ENCODE measurements at places on chromosomes 11 and 22.

DNA sequence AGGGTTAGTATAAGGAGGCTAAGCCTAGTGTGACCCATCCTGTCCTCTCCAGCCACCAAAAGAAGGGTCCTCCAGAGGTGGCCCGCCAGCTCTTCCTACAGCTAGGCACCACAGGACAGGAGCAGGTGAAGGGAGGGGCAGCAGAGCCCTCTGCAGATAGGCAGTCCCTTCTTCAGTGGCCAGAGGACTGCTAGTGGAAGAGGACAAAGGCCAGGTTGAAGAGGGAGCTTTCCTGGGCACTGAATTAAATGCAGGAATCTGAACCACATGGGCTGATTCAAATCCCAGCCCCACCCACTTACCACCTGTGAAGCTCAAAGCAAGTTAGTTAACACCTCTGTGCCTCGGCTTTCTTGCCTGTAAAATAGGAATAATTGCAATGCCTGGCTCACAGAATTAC lies 409.5 kb downstream of the NXPE2 start:
- no peak for DNase-seq

DNA sequence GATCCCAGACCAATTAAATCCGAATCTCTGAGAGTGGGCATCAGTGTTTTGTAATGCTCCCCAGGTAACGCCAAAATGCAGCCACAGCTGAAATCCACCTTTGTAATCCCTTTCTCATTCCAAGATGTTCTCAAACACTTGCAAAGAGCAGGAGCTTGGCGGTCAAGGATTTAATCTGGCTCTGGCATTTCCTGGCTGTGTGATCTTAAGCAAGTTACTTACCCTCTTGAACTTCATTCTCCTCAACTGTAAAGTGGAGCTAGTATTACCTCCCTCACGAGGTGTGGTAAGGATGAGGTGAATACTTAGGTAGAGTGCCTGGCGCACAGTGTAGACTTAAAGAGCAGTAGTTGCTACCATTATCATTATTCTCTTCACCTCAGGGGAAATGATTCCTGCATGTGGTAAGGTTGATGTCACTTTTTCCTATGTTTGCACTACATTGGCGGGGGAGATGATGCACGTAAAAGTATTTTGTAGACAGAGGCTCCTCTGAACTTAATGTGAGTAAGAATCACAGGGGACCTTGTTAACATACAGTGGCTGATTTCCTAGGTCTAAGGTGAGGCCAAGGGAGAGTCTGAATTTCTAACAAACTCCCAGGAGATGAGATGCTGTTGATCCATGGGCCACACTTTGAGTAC lies 210.4 kb upstream of the PITPNB start:
- no peak for DNase-seq

GRCh38 chr11:210122-210802 lies 2.8 kb downstream of the RIC8A start:
- peak; percentile 82 for DNase-seq

- DNase-seq: peak; percentile 50
These were observed 47.2 kb upstream of the SYT7 start for GRCh38 chr11:61627850-61628661.

DNA sequence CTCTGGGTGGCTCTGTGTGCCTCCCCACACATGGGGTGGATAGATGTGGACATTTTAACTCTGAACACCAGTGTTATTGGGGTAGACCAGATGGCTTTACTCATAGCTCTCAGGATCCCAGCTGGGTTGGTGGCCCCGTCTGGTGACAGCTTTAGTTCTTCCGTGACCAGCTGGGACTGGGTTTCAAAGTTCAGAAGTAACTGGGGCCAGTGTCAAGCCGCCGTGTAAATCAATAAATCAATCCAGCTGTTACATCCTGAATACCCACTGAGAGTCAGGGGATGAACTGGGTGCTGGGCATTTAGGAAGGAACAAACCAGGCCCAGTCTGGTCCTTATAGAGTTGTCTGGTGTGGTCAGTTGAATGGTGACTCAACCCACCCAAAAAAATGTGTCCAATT lies 269.4 kb downstream of the CTTN start:
- no peak for DNase-seq

- no peak for DNase-seq
These were observed 124.3 kb upstream of the FGF3 start for GRCh38 chr11:69943506-69943905.

GRCh38 chr22:23822101-23822671 lies 16.6 kb downstream of the DERL3 start:
- DNase-seq: no peak

GRCh38 chr11:131145791-131146190 lies 224.6 kb upstream of the NTM start:
- no peak for DNase-seq

GRCh38 chr11:69050592-69051380 lies 2.1 kb downstream of the TPCN2 start:
- DNase-seq: no peak
